ENCODE measurements at places on chromosomes 5 and 9.

DNA sequence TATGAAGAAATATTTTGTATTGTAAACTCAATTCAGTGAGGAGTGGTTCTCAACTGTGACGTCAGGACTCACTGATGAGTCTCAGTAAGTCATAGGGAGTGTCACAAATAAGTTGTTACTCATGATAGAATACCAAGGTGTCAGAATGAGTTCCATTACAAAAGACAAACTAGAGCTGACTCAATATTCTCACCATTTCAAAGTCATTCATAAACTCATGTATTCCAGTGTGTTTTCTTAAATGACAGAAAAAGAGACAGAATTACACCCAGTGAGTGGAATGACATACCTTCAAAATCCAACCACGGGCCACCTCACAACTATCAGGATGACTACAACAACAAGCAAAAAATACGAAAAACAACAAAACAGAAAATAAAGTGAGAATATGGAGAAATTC is 321.5 kb downstream of the ENC1 start:
- H3K36me3 ChIP-seq = no peaks in the 10 kb centered on the region
- no peak overlapping the region for H3K27ac ChIP-seq
- H3K4me1 ChIP-seq = no peaks in the 10 kb centered on the region
- H3K4me3 ChIP-seq = no peak overlapping the region
- peaks cover 6% of the 10 kb centered on the region for H3K27me3 ChIP-seq

DNA sequence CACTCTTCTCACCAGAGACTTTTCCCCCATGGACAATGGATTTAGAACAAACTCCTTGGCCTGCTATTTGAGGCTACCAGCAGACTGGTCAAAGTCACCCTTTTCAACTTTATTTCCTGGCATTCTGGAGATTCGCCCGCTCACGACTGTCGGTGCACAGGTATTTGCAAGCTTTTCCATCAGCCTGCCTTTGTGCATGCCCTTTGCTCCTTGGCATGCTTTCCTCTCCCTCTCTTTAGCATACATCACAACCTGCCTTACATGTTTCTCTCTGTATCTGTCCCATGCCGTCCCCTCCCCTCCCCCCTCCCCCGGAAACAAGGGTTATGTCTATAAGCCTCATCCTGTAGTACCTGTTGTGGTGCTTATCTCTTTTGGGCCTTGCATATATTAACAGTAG is 257.1 kb downstream of the AOPEP start:
- H3K27me3 ChIP-seq = peaks cover 2% of the 10 kb centered on the region
- peaks cover 6% of the 10 kb centered on the region for H3K4me1 ChIP-seq
- no peak for DNase-seq
- no peak overlapping the region for H3K4me3 ChIP-seq
- no peak overlapping the region for H3K27ac ChIP-seq
- no peaks in the 10 kb centered on the region for H3K36me3 ChIP-seq

- peaks cover 2% of the 10 kb centered on the region for H3K36me3 ChIP-seq
- H3K27me3 ChIP-seq = no peaks in the 10 kb centered on the region
- no peak overlapping the region for H3K27ac ChIP-seq
- DNase-seq = no peak
- no peak overlapping the region for H3K4me3 ChIP-seq
These were observed 4.4 kb upstream of the ZDHHC12 start for GRCh38 chr9:128728298-128728697.

DNA sequence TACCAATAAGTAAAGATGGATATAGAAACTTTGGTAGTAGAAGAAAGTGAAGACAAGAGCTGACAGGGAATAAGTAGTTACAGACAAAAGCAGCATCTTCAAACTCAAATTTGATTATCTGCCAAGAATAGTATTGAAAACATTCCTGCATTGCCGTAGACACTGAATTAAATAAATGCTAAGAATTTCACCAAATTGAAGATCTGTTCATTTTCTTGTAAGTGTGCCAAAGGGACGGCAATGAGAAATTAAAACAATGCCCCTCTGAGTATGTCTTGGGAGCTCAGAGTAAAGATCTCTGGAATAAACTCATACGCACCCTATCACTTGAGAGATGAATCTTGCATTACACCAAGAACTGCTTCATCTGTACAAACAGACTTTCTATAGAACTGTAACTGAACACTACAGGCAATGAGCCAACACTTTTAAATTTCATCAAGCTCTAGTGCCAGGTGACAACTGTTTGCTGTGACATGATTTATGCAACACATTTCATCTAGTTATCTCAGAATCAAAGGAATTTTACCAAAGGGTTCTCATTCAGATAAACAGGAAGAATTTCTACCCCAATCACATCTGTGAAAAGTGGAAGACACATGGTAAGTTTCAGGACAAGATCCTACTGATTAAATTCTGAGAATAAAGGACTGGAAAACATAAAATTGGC is 66.9 kb downstream of the RFX3 start:
- H3K36me3 ChIP-seq = peaks cover 1% of the 10 kb centered on the region
- H3K27ac ChIP-seq = no peak overlapping the region
- no peak for DNase-seq
- no peaks in the 10 kb centered on the region for H3K4me1 ChIP-seq

DNA sequence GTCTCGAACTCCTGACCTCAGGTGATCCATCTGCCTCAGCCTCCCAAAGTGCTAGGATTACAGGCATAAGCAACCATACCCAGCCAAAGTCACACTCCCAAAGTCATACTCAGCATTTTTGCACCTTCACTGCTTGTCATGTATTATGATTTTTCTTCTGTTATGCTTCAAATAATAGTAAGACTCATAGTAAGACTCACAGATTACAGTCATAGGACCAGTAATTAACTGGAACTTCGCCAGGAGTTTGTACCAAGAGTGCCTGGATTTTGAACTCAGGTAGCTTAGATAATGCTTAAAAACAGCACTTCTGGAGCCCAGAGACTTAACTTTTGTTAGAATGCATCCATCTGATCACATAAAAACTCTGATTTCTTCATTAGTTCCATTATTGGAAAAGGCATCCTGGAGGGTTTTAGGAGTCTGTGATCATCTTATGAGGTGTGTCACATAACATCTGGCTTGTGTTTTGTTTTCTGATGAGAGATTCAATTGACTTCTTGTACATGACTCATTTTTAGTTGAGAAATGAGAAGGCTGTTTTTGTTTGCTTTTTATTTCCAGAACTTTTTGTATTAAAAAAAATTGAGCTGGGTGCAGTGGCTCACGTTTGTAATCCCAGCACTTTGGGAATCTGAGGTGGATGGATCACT is 131.5 kb downstream of the ADAMTS19 start:
- no peaks in the 10 kb centered on the region for H3K27me3 ChIP-seq
- H3K27ac ChIP-seq = no peak overlapping the region
- DNase-seq = no peak
- H3K36me3 ChIP-seq = no peaks in the 10 kb centered on the region
- no peaks in the 10 kb centered on the region for H3K4me1 ChIP-seq

DNA sequence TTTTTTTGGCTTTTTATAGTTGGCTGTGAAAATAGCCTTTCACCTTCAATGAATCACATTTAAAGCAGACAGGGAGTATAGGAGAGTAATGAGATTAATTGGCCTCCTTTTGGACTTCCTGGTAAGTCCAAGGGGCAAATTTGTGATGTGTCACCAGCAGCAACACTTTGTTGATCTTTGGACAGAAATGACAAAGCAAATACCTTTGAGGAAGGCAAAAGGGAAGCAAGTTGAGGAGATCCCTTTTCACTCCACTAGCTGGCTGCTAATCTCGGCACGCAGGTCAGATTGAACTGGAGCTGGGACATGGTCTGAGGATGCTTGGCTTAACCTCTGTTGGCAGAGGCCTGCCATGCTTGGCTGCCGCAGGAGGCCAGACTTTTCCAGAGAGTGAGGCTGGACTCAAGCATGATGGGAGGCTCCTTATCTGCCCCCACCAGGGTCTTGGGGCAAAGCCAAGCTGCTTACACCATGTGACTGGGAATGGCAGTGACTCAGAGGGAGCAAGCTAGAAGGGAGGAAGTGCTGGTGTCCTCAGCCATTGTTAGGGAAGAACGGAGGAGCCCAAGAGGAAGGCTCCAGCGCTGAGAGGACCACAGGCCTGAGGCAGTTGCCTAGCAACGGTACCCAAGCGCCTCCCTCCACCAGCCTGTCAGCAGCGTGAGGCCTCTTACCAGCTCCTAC is 174.5 kb upstream of the MAP1B start:
- H3K4me1 ChIP-seq = no peaks in the 10 kb centered on the region
- peaks cover 11% of the 10 kb centered on the region for H3K27me3 ChIP-seq
- DNase-seq = no peak
- no peak overlapping the region for H3K4me3 ChIP-seq
- H3K36me3 ChIP-seq = no peaks in the 10 kb centered on the region

- no peak overlapping the region for H3K4me3 ChIP-seq
- no peak overlapping the region for H3K27ac ChIP-seq
- peaks cover 20% of the 10 kb centered on the region for H3K4me1 ChIP-seq
- H3K36me3 ChIP-seq = peaks cover 31% of the 10 kb centered on the region
- DNase-seq = no peak
These were observed 19.1 kb downstream of the GALNT10 start for GRCh38 chr5:154209591-154210081.

- no peak overlapping the region for H3K27ac ChIP-seq
- H3K4me3 ChIP-seq = no peak overlapping the region
- no peaks in the 10 kb centered on the region for H3K36me3 ChIP-seq
- no peak for DNase-seq
These were observed 215.6 kb upstream of the ADAMTS16 start for GRCh38 chr5:4924577-4924976.

Measured in T-helper 2 cell treated with Interferon-gamma antibody and Interleukin-4, amounts not matched to agents 5 μg/mL and 100 μg/mL, for 36 hours (primary cell).